Activated T-cell treated with anti-CD3 and anti-CD28 coated beads for 24 hours (primary cell): ENCODE measurements at places on chromosomes 7 and 10.

DNA sequence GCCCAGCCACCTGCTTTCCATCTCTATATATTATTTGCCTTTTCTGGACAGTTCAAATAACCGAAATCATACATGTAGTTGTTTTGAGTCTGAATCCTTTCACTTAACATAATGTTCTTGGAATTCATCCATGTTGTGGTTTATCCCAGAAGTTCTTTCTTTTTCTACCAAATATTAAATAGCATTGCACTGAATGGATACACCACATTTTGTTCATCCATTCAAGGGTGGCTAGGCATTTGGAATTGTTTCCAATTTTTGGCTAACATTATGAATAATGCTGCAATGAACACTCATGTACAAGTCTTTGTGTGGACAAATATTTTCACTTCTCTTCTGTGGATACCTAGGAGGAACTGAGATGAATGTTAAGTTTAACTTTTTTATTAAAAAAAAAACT, 18.0 kb downstream of the DNAJC1 start:
- DNase-seq: no peak

GRCh38 chr10:122204691-122205489, 66.2 kb upstream of the BTBD16 start:
- DNase-seq: no peak

DNA sequence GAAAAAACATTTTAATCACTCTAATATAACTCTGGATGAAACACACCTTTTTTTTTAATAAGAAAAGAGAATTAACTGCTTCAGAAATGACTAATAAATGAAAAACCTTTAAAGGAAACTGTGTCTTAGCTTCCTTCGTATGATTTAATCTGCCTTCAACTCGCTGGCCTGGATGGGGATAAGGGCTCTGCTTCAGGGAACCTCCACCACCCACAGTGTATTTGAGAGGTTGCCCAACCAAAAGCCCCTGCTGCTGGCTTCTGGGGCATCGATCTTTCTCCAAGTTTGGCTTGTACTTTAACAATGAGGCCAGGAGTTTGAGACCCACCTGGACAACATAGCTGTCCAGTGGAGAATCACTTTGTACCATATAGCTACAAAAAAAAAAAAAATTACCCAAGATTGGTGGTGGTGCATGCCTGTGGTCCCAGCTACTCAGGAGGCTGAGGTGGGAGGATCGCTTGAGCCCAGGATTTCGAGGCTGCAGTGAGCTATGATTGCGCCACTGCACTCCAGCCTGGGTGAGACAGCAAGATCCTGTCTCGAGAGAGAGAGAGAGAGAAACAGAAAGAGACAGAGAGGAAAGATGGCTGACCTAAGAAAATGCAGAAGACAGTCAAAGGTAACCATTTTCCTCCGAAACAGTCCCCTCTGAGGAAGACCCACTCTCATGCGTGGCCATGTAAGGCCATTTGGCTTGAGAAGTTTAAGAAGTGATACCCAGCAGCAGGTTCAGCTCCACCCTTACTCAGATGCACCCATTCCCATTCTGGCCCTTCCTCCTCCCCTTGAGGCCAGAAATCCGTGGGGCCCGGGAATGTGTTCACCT, 13.6 kb upstream of the LIMK1 start:
- DNase-seq: no peak

DNA sequence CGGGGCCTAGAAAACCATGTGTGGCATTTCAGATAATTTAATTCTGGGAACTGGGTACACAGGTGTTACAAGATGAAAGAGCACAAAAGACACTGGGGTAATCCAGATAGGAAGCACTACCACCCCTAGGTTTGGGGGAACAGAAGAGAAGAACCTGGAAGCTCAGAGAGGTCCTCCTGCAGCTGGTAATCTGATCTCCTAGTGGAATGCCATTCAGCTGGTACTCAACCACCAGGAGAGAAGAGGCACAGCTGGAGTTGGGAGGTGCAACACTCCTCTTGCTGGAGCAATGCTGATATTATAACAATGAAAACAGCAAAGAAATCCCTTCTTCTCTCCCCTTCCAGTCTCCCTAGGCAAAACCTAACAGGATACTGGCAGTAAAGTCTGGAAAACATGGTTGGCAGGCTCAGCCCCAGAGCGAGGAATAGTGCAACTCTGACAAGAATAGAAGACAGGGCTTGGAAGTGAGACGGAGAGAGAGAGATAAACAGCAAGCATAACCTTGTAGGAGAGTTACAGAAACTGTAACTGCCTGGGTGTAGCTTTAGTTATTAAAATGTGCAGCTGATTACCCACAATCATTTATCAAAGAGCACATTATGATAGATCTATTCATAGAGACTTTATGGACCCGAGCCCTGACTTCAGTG, 35.0 kb downstream of the NRF1 start:
- no peak for DNase-seq

- no peak for DNase-seq
Measured at GRCh38 chr7:151272405-151272804, 23.9 kb upstream of the SMARCD3 start.

GRCh38 chr7:154842591-154842990, 160.3 kb downstream of the PAXIP1 start:
- no peak for DNase-seq

GRCh38 chr10:13152296-13152695, 9.1 kb upstream of the MCM10 start:
- DNase-seq: no peak

DNA sequence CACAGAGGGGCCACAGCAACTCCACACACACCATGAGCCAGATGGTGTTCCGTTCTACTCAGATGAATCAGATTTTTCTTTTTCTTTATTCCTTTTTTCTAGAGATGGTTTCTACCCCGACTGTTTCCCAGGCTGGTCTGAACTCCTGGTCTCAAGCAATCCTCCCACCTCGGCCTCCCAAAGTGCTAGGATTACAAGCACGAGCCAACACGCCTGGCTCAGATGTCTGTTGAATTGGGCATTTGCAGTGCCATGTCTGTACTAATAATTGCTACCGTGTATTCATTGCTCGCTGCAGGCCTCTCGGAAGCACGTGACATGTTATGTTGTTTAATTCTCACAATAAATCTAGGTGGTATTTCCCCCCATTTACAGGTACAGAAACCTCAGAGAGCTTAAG, 67.2 kb downstream of the RABGEF1 start:
- DNase-seq: no peak

- no peak for DNase-seq
Measured at GRCh38 chr7:17661982-17662585, 278.2 kb downstream of the SNX13 start.

DNA sequence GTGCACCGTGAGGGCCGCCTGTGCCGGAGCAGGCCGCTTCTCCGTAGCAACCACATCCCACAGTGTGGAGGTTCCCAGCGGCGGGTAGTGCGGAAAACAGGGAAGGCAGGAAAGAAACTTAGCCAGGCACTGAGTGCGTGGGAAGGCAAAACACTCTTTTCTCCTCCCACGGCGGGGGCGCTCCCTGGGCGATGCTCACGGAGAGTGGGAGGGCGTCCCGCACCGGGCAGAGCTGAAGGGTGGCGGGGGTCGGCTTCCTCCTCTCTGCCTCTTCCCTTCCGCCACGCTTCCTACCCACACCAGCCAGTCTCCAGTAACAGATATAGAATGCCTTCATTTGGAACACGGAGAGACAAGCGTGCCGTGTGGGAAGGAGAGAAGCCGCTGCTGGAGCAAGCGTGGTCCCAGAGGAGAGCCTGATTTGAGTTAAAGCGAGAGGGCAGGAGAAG, 252.5 kb downstream of the PAXIP1 start:
- DNase-seq: no peak

- DNase-seq: no peak
Measured at GRCh38 chr10:58330431-58330830, 4.4 kb upstream of the UBE2D1 start.

DNA sequence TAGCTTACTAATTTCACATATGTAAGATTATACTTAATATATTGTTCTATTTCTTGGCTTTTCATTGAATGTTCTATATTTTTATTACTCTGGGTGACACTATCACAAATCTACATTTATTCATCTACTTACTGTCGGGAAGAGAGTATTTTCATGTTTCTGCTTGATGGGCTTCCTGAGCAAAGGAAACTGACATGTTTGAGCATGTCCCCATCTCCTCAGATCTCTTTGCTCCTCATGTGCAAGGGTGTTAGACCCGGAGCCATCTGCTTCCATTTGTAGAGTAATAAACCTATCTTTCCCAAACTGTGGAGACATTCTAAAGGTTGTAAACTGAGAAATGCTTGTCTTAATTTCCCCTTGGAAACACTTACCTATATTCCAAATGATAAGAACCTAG, 103.5 kb downstream of the LSMEM1 start:
- DNase-seq: no peak

DNA sequence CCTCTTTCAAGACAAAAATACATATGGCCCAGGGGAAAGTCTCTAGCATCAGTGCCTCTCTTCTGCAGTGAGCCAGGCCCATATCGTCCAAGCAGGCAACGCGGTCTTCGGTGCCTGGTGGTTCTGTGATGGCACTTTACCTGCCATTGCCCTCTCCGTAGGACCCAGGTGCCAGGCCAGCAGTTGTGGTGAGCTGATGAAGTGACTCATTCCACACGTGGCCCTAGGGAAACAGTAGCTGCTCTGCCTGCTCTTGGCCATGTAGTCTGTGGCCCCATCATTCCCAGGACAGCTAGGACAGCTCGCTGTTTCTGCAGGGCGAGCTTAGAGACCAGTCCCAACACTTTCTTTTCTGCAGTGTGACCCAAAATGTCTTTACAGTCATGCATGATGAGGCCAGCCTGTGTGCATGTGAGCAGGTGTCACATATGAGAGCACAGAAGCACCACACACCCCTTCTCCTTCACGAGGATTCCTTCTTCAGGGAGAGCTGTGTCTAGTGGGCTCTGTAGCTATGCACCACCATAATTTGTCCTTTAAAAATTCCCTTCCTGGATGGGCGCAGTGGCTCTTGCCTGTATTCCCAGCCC, 39.0 kb downstream of the SVIL start:
- no peak for DNase-seq

GRCh38 chr7:135938563-135938962, 38.6 kb downstream of the MTPN start:
- no peak for DNase-seq

- no peak for DNase-seq
Measured at GRCh38 chr10:97633921-97634320, 621 bp upstream of the MORN4 start.

- no peak for DNase-seq
Measured at GRCh38 chr7:14305233-14305866, 315.9 kb upstream of the ETV1 start.

GRCh38 chr10:93815304-93816096, 57.8 kb downstream of the LGI1 start:
- no peak for DNase-seq

- DNase-seq: no peak
Measured at GRCh38 chr7:157684909-157685429, 348.2 kb downstream of the DNAJB6 start.

GRCh38 chr7:108181073-108181985, 51.2 kb upstream of the LAMB4 start:
- no peak for DNase-seq

DNA sequence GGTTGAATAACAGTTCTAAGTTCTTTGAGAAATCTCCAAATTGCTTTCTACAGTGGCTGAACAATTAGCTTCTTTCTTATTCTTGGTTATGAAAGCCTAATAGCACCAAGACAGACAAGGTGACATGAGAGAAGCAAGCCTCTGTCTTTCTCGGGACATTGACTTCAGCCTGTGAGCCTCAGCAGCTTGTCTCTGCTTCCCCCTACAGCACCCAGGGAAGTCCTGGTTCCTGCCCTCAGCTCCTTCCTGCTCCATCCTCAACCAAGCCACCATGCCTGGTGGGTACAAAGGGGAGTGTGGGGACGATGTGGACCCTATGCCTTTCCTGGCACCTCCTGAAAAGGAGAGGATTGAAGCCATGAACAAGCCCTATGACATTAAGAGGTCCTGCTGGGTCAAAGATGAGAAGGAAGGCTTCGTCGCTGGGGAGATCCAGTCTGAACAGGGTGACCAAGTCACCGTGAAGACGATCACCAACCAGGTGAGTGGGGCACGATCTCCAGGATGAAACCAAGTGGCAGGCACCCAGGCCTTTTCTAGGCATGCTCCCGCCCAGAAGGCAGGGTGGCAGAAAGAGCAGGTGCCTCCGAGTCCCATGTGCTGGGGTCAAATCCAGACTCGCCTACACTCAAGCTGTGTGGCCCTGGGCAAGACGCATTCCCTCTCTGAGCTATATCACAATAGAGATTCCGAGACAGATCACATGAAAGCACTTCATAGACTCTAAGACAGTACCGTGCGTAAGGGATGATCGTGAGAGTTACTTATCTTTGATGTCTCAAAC, 30.8 kb upstream of the KPNA7 start:
- no peak for DNase-seq

- no peak for DNase-seq
Measured at GRCh38 chr7:25118048-25118753, 6.9 kb downstream of the CYCS start.

- DNase-seq: peak; percentile 74
Measured at GRCh38 chr7:151013733-151014497, 10.4 kb downstream of the ATG9B start.

GRCh38 chr10:67884842-67885670, 600 bp downstream of the SIRT1 start:
- DNase-seq: peak; percentile 68

DNA sequence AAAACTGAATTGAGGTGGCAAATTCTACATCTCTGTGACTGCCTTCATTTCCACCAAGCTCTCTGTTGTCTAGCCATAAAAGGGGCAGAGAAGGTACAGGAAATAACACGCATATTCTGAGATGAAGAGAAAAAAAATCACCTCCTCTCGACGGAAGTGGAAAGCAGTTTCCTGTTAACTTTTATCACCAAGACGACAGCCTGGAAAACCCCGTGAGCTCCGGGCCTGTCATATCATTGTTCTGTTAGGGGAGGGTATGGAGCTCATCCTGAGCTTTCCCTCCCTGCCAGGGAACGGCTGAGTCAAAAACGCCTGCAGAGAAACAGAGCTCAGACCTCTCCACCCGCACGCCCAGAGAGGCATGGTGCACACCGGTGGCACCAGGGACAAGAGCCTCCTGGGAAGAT, 200.3 kb downstream of the PRPF18 start:
- peak; percentile 72 for DNase-seq

DNA sequence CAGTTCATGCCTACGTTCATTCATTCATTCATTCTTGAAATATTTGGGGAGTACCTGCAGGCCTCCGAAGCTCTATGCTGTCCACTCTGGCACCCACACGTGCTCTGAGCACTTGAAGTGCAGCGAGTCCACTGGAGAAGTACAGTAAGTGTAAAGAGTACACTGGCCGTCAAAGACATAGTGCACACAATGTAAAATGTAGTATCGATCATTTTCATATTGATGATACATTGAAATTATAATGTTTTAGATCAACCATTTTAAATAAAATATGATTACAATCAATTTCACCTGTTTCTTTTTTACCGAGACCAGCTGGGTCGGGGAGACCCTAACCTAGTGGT, 37.0 kb upstream of the PURB start:
- no peak for DNase-seq

DNA sequence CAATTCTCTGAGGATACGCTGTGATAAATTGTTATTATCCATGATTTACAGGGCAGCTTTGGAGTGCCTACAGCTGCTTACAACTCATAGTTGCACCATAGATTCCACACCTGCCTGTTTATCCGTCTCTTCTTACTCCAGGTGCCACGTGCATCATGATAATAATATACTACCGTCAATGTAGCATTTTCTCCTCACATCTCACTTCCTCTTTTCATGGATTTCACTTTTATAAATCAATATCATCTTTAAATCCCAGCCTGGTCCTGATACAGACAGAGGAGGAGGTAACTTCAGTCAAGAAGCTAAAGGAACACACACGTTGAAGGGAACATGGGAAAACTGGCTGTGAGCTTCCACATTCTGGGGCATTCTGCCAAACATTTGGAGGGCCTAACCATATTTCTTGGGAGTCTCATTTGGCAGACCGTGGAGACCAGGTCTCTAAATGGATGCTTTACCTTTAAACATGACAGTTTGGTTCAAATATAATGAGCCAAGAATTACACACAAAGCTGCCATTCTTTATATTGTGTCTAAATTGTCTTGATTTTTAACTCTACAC, 2.4 kb downstream of the CH25H start:
- no peak for DNase-seq
